Cerebellum (tissue), 4 donors: ENCODE measurements at places on chromosomes 2 and 18.

- DNase-seq: no peak
Measured at GRCh38 chr2:75424936-75425619, 135.7 kb downstream of the EVA1A start.

DNA sequence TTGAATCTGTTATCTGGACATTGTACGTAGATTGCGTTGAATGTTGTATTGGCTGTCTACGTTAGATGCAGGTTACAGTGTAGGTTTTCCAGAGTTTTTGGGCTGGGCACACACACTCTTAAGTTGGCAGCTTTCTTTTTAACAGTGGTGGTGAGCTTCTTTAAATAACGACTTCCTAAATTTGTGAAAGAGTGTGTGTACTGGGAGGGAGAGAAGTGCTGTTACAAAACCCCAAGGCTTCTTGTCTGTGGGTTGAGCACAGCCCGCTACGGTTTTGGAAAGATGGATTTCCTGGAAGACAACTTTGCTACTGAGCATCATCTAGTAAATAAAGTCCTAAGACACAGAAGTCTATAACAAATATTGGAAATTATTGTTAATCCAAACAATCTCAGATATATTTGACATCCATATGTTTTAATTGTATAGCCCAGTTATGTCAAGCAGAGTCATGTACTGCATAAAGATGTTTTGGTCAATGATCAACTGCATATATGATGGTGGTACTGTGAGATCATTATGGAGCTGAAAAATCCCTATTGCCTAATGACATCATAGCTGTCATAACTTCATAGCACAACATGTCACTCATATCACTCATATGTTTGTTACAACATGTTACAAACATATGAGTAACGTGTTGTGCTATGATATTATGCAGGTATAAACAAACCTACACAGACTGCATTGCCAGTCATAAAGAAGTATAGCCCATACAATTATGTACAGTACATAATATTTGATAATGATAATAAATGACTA lies 7.9 kb upstream of the THUMPD2 start:
- no peak for DNase-seq

DNA sequence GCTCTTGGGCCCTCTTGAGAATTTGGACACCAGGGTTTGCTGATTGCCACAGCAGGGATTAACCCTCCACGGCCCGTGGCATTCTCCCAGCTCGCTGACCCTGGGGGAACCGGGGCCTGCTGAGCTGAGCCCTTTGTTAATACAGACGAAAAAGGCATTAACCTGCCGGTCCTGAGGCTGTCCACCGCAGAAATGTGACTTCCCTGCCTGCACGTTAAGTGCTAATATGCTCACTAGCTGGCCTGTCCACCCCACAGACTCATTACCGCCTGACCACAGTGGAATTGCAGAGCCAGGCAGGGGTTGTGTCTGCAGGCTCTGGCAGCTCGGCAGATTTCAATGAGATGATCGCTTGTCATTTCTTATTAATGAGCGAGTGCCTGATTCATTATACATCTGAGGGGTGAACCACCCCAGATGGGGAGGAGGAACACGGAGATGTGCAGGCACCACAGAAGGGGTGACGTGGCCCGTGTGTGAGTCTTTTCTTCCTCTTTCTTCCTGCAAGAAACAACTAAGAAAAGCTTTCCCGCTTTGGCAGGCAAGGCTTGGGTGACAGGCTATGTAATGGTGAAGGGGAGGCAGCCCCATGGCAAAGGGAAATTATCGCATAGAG lies 126.0 kb downstream of the GLI2 start:
- DNase-seq: no peak

GRCh38 chr18:57959278-57959677 lies 84.7 kb upstream of the NEDD4L start:
- peak; percentile 30 for DNase-seq

GRCh38 chr18:77114415-77115191 lies 18.0 kb downstream of the MBP start:
- DNase-seq: no peak

DNA sequence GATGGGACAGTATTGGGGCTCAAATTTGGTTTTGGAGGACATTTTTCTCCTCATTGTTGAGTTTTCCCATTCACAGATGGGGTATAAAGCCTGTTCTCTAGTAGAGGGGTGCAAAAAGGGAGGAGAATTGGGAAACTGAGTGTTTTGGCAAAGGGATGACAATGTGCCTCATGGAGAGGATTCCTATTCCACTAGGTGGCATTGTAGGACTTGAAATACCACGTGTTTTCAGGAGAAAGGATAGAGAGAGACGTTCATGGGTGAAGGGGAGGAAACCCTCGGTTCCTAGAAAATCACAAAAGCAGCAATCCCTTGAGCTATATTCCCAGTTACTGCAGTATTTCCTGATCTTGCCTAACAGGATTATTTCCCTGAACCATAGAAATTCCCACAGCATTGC lies 113.7 kb upstream of the SRD5A2 start:
- no peak for DNase-seq

- no peak for DNase-seq
Measured at GRCh38 chr18:58221060-58221725, 177.2 kb downstream of the NEDD4L start.

- DNase-seq: no peak
Measured at GRCh38 chr2:179614121-179614520, 247.3 kb downstream of the ZNF385B start.

DNA sequence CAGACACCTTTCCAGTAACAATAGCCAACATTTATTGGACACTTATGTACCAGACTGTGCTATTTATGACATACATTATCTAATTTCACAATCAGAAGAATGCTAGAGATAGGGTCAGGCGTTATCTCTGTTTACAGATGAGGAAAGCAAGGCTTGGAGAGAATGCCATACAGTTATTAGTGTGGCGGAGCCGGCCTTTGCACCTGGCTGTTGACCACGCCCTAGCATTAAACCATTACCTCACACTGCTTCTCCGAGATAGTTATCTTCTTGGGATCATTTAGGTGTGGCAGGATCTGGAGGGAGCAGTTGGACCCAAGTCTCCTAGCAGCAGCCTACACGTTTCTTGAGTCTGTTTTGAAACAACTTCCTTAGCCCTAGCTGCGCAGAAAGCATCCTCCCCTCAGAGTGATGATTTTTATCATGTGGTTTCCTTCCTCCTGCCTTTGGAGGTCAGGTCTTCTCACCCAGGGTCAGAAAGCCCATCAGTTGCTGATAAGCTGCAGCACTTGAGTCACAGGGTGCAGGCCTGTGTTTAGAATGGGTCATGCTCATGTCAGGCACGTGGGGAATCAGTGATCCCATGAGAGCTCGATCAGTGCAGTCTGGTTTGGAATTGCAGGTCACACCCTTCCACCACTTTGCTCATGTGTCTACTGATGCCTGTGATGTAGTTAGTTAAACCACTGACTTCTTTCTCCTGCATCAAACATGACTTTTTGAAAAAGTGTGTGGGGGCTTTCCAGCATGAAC lies 118.2 kb downstream of the SPTBN1 start:
- DNase-seq: no peak

GRCh38 chr2:238846628-238847418 lies 1.1 kb upstream of the TWIST2 start:
- no peak for DNase-seq

GRCh38 chr2:6951046-6951445 lies 33.8 kb downstream of the RNF144A start:
- DNase-seq: no peak

DNA sequence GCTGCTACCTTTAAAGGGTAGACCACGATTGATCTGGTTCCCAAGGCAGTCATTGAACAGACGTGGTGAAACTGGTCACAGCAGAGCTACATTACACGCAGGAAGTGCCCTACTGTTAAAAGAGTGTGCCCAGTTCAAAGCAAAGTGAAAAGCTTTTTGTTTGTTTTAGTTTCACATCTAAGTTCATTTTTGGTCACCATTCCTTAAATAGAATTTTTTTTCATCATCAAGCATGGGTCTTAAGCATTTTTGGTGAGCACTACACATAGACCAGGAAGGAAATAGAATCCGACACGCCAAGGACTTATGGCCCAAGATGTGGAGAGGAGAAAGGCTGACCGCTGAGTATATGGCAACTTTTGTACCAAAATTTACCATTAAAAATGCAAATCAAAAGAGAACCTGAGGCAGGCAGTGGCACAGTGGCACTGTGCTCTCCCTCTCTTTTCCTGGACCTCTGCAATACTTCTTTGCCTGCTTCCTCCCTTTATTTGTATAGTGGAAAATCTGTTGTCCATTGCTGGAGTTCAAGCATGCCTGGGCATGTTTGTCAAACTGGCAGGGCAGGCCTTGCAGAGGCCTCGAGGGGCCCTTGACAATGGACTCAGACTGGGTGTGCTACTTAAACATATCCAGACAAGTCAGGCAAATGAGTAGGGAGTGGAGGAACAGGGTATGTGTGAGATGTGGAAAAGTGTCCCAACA lies 42.6 kb upstream of the HNRNPA3 start:
- DNase-seq: no peak

DNA sequence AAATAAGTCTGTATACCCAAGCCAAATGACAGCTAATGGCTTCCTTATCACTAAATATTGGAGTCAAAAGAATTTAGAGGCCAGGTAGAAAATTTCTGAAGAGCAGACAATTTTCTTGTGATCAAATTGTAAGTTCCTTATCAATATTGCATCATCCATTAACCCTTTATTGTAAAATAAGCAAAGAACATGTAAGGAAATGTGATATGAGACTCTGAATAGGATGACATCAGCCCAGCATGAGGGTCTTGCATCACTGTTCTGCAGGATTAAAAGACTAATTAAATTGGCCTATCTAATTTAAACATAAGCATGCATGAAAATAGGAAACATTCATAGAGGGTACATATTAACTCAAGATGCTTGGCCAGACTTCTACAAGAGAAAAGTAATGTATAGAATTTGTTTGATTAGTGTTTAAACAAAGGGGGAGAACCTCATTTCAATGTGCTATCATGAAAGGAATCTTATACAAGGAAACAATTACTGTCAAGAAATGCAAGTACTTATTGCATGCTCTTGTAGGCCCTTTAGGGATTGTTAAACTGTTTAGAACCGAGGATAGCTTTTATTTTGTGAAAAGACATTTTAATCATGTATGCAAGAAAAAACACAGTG lies 302.9 kb downstream of the PRKCE start:
- no peak for DNase-seq

DNA sequence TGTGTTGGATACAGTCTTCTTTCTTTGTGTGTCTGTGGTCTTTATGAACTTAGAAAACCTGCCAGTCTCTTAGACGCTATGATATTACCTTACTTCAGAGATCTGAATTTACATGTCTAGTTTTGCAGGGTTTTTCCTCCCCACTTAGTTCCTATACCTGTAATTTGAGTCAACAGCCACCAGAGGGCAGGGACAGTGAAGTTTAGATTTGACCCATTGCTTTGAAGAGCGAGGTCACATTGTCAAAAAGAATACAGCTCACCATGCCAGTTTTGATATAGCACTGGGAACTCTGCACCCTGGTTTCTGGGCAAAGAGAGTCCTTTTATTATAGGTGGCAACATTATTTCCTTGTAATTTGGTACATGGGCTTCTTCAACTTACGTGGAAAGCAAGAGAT lies 102.3 kb downstream of the MAPK4 start:
- no peak for DNase-seq

DNA sequence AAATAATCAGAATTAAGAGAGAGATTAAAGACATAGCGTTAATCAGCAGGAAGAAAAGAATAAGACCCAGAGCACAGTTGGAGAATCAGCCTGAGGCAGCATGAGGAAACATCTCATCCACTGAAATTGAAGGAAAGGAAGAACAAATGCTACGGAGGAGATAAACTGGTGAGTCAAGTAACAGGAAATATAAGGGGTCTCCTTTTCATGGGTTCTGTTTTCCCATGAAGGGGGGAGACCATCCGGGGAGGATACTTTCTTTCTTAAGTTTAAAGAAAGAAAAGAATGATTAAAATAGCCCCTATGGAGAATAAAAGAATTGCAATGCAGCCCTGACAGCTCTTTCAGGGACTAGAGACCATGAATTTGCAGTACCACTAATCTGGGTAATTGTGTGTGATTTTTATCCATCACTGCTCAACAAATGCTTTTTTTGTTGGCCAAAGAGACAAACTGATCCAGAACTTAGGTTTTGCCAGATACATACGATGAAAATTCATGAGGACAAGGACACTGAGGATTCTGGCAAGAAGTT lies 17.7 kb downstream of the ROCK2 start:
- no peak for DNase-seq

GRCh38 chr2:8822218-8822617 lies 15.2 kb downstream of the KIDINS220 start:
- no peak for DNase-seq

GRCh38 chr2:237888389-237888788 lies 29.0 kb downstream of the RAMP1 start:
- no peak for DNase-seq

- no peak for DNase-seq
Measured at GRCh38 chr2:189363559-189363958, 77.7 kb upstream of the WDR75 start.

- DNase-seq: no peak
Measured at GRCh38 chr2:12896318-12896982, 179.7 kb downstream of the TRIB2 start.

DNA sequence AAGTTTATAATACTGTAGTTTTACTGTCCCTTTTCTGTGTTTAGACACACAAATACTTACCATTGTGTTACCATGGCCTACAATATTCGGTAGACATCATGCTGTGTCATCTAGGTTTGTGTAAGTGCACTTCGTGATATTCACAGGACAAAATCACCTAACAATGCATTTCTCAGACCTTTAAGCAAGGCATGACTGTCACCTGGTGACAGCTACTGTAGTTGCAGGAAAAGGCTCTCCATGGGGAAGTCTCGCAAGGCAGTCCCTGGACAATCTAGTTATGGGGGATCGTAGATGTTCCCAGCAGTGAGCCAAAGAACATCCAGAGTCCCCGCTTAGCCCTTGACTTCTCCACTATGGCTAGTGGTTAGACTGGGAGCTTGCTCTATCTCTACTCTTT lies 73.1 kb downstream of the EIF2AK3 start:
- DNase-seq: no peak

DNA sequence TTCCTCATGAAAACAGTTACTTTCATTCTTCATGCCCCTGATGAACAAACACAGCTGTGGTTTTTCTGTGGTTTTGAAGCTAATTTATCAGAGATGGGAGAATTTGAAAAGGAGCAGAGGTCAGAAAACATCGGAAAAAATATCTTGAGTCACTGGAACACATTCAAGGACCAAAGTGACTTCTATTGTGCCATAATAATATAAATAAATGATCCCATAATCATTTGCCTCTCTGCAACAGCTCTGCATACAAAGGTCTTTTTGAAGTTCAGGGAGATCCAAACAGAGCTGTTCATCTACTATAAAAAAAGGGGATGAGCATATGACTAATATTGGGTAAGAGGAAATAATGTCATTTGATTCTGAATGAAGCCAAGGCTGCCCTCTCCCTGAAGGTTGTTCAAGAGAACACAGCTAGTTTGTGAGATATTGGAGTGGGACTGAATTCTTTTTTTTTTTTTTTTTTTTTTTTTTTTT lies 201.3 kb upstream of the GALNT5 start:
- no peak for DNase-seq

DNA sequence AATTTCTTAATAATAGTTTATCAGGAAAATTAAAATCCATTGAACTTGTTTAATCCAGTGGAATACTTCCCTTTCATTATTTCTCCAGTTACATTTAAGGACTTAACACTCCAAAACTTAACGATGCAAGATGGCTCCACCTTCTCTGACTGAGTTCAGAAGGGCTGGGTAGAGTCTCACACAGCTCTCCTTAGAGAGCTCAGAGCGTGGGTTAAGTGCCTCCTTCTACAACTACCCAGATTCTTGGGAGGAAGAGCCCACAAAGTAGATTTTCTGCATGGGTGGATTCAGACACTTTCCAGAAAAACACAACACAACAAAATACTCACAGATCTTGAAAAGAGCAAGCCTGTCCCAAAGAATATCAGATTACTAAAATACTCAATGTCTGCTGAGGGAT lies 130.6 kb downstream of the THADA start:
- no peak for DNase-seq

- DNase-seq: peak; percentile 21
Measured at GRCh38 chr2:223725494-223725893, 111.9 kb downstream of the AP1S3 start.
